ENCODE measurements at places on chromosomes 2 and 18.

DNA sequence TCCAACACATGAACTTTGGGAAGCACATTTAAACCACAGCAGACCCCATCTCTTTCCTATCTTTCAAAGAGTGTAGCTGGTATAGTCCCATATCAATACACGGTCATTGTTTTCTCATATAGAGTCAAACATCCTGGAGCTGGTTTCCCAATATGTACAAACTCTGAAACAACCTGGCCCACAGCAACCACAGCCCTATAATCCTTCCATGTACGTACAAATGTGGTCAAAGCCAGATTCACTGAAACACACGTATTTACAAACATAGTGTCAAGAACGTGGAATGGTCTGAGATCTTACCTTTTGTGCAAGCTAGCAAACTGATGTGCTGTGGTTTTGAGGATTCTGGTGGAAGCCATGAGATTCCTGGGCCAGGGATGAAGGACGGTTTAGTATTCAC is 97.3 kb downstream of the HS1BP3 start:
- no peak for DNase-seq

DNA sequence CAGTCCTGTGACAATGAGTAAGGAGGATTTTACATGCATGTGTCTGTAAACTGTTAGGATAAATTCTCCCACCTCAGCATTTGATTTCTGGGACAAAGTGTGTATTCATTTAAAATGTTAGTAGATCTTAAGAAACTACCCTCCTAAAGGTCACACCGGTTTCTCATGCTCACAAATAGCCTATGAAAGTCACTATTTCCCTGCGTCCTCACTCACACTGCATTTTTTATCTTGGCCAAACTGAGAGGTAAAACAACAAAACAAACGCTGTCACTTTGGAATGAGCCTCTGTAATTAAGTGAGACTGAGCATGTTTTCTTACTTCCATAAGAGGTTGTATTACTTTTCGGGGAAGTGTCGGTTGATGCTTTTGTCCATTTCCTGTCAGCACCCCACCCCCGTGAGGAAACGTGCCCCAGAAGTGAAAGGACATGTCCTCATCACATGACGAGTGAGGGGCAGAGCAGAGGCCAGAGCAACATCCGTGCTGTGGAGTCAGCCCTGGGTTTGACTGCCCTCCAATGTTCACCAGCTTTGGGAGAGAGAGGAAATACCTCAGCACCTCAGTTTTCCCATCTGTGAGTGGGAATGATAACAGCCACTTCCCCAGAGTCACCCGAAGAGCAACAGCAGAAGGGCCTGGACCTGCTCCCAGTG is 3.1 kb downstream of the GYPC start:
- no peak for DNase-seq

- peak; percentile 32 for DNase-seq
Measured at GRCh38 chr18:74493689-74494088, 2.5 kb upstream of the CNDP2 start.

- DNase-seq, result no peak
Measured at GRCh38 chr2:204673877-204674276, 128.6 kb downstream of the PARD3B start.

- DNase-seq, result no peak
Measured at GRCh38 chr2:16635791-16636699, 29.6 kb downstream of the CYRIA start.

- no peak for DNase-seq
Measured at GRCh38 chr2:42267530-42267929, 93.5 kb downstream of the COX7A2L start.

GRCh38 chr2:227370791-227371312 is 8.3 kb downstream of the TM4SF20 start:
- no peak for DNase-seq

- no peak for DNase-seq
Measured at GRCh38 chr2:33378556-33379210, 97.8 kb upstream of the RASGRP3 start.

GRCh38 chr2:1256632-1257324 is 156.5 kb upstream of the TPO start:
- DNase-seq, result no peak

GRCh38 chr2:234458466-234458865 is 38.4 kb downstream of the ARL4C start:
- DNase-seq, result no peak

DNA sequence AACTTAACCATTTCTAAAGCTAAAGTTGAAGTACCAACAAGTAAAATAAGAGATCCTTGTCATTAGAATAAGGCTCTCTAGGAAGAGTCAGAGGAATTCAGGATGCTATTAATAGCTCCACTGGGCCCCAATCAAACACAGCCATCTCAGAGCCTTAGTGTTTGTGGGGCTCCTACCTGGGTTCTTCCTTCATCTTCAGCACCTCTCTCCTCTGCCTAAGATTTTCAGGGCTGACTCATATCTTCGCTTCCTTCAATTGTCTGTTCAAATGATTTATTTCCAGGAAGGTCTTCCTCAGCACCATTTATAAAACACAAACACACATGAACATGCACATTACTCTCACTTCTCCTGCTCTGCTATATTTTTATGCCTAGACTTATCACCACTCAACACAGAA is 119.5 kb downstream of the COL6A3 start:
- DNase-seq, result no peak

GRCh38 chr2:137091704-137092103 is 326.4 kb downstream of the THSD7B start:
- no peak for DNase-seq

DNA sequence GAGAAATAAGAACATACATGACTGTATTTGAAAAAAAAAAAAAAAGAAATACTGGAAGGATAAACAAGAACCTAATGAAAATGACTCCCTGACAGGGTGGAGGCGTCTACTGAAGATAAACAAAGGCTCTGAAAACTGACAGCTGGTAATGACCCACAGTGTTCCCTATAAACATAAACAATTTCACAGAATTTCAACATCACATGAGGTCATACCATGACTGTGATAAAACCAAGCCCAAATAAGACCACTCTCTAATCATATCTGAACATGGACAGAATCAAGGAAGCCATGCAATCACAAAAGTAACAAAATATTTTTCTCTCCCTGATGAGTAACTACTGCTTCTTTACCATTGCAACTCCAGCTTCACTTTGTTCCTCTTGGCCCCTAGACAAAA is 159.3 kb downstream of the FAM124B start:
- no peak for DNase-seq

DNA sequence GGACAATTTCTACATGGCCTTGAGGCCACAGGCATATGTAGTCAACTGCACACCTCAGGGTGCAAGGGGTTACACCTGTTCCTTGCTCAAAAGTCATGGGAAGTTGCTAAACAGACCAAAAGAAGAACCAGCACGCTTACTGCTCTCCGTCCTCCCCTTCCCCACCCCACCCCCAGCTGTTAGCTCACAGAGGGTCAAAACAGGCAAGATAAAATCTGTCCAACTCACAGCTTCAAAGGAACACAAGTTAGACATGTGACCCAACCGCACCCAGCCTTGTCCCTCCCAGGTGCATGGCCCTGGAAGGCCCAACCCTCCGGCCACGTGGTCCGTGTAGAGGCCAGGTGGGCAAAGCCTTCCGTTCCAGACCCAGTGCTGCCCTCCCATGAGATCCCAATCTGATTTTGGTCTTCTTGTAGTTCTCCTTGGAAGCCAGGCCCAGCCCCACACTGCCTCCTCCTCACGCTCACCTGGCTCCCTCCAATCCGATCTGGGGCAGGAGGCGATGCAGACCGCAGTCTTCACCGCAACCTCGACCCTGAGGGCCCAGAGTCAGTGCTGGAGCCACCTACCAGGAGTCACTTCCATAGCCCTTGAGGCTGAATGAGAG is 14.5 kb upstream of the ASPRV1 start:
- DNase-seq, result no peak

DNA sequence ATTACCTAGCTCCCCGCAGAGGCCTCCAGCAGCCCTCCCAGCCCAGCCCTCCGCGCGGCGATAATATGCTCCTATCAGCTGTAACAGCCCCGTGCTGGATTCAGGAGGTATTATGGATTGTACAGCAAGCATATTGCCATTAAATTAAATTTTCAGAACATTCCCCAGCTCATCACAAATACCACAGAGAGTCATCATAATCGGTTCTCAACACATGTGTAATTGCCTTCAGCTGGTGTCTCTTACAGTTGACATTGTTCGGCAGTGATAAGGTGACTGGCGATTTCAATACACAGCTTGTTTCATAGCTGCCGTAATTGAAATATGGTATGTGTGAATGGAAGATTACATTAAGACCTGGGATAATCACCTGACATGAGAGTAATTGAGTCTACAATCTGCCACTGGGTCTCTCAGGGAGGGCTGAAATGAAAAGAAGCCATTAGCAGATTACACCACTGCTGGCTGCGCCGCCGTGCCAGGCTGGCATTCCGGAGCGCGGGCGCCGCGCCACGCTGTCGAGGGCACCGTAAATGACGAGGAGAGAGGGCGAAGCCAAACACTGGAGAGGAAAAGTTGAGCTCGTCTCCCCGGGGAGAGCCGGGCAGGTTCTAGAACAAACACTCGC is 549.4 kb upstream of the SALL3 start:
- peak; percentile 84 for DNase-seq

DNA sequence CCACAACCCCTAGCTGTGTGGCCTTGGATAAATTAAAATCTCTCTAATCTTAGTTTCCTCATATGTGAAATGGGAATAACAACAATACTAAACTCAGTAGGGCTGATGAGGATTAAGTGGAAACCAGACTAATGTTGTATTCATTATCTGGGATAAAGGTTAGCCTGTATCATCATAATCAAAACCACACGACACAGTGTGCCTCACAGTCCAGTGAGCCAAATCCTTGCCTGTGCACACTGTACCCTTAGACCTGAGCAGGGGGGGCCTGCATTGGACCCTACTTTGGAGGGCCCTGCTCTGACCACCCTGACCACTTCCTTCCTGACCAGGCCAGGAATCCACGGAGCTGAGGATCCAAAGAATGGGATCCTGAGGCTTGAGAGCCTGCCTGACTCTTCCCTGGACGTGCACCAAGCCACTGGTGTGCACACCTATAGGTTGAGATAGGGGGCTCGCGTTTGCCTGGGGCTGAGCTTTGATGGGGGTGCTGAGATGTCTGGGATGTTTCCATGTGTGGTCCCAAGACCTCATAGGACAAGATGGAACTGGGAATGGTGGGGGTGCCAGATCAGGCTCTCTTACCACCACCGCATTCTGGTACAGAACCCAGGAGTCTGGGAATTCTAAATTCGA is 69.7 kb downstream of the TGOLN2 start:
- DNase-seq, result no peak

GRCh38 chr2:41965909-41966295 is 81.9 kb upstream of the PKDCC start:
- no peak for DNase-seq

DNA sequence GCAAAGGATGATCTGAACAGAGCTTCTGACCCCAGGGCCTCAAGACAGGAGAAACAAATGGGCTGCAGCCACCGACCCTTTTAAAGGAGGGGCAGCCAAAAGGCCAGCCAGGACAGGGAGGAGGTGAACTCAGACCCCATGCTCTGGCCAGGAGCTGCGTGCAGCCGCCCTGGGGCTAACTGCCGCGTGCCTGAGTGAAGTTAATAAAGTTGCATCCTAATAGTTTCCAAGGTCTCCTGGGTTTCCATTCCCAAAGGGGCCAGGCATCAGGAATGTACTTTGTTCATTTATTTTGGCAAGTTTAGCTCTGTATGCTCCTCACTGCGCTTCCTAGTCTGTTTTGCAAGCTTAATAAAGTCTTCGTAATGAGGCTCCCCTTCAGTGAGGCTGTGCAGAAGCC is 60.7 kb downstream of the EN1 start:
- no peak for DNase-seq

GRCh38 chr2:205366336-205367060 is 315.8 kb upstream of the NRP2 start:
- DNase-seq, result no peak

GRCh38 chr2:44684559-44684958 is 256.9 kb upstream of the SIX3 start:
- no peak for DNase-seq

DNA sequence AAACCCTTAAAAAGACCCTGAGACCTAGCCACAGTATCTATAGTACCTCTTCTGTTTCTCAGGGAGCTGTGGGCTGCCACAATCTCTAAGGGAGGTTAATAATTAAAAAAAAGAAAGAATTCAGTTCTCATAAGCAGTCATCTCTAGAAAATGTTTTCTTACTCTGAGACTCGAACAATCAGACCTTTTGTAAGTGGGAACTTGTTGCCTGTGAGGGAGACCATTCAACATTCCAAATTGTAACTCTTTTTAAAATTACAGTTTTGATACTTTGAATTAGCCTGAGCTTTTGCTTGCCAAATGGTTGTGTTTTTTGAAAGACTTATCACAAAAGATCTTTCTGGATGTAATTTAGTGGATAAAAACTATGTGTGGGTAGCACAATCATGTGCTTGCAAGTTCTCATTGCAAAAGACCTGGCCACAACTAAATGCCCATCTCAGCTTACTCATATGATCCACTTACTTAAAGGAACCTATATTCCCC is 33.3 kb downstream of the IL1R2 start:
- DNase-seq, result no peak

- DNase-seq, result no peak
Measured at GRCh38 chr2:88342749-88343148, 109.7 kb downstream of the FOXI3 start.

- no peak for DNase-seq
Measured at GRCh38 chr2:107936433-107937359, 49.6 kb upstream of the SLC5A7 start.

DNA sequence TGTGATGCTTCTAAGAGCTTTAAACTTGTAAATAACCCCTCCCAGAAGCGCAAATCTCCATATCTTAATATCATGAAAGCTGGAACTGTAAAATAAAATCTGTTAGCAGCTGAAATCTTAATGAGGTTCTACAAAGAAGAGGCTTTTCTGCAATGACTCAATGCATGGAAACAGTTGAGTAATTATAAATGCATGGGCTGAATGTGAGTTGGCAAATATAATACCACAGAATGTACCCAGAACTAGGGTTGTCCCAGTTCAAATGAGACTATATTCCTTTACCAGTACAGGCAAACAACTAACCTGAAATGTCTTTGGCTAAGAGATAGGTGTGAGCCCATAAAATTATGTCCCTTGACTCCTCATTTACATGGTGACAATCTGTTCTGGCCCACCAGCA is 52.9 kb downstream of the SATB2 start:
- DNase-seq, result no peak

DNA sequence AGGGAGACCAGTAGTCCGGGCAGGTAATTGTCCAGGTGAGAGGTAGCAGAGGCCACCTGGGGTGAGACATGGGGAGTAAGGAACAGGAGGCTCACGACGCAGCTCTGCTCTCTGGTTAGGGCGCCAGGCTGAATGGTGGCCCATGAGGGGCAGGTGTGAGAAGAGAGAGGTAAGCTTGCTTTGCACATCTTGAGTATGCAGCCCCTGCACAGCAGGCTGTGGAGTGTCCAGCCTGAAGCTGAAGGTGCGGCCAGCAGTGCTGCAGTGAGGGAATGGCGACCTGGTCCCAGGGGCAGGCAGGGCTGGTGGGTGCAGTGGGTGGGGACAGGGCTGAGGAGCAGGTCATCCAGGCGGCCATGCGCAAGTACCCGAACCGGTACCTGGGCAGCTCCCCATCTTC is 15.7 kb downstream of the PRELID3A start:
- DNase-seq, result no peak
